ACHN (cell line): ENCODE measurements at places on chromosomes 3 and 15.
A peak's percentile ranks its signal among the peaks of the same experiment; 100 is the strongest.

GRCh38 chr15:60494108-60494507, 15.2 kb upstream of the ICE2 start:
- no peak for DNase-seq

DNA sequence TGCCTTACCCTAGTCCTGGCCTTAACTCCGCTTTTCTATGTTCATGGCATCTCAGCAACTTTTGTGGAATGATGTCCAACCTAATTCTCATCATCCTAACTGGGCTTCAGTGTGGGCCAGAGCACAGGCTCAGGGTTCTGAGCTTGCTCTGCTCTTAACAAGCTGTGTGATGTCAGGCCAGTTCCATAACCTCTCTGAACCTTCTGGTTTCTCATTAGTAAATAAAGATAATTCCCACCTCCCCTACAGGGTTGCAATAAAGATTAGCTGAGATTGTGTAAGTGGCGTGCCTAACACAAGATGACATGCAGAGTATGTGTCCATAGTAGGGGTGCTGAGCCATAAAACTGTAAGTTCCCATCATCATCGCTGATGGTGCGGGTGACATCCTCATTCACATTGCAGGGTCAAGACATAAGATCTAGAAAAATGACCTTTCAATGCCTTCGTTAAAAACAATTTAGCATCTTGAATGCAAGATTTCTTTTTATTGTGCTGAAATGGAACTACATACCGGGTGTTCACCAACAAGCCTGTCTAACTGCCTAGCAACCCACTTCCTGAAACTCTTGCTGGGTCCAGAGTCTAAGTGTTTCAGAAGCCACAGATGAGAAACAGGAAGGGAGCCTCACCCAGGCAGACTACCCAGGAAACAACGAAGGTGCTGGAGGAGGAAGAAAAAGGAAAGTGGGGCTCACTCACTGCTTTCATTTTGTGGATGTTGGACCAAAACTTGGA, 36.2 kb downstream of the CDCP1 start:
- no peak for DNase-seq

- no peak for DNase-seq
These were observed 141.4 kb downstream of the RBPMS2 start for GRCh38 chr15:64634027-64634426.

GRCh38 chr15:85646538-85647091, 148.1 kb downstream of the KLHL25 start:
- no peak for DNase-seq

DNA sequence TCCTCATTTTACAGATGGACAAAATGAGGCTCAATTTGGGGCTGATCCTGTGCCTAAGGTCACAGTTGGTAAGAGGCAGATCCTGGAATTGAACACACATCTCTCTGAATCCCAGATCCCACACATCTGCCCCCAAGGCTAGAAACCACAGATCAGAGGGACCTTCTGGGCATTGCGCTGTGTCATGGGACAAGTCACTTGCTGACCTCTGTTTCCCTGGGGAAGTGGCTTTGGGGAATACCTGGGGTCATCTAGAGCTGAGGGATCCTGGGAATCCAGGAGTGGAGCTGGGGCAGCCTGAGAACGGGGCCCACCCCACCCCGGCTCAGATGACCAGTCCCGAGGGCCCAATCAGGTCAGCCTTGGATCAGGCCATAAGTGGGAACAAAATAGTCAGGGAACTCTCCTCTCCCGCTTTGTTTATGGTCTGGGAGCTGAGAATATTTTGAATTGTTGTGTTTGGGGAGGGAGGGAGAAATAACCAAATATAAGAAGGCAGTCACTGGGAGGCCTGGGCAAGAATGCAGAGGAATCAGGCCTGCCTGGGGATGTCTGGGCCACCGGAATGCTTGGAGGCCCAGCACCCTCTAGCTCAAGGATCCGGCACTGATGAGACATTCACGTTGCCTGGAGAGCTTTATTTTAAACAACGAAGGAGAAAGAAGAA, 8.8 kb upstream of the SLC6A6 start:
- DNase-seq: no peak

DNA sequence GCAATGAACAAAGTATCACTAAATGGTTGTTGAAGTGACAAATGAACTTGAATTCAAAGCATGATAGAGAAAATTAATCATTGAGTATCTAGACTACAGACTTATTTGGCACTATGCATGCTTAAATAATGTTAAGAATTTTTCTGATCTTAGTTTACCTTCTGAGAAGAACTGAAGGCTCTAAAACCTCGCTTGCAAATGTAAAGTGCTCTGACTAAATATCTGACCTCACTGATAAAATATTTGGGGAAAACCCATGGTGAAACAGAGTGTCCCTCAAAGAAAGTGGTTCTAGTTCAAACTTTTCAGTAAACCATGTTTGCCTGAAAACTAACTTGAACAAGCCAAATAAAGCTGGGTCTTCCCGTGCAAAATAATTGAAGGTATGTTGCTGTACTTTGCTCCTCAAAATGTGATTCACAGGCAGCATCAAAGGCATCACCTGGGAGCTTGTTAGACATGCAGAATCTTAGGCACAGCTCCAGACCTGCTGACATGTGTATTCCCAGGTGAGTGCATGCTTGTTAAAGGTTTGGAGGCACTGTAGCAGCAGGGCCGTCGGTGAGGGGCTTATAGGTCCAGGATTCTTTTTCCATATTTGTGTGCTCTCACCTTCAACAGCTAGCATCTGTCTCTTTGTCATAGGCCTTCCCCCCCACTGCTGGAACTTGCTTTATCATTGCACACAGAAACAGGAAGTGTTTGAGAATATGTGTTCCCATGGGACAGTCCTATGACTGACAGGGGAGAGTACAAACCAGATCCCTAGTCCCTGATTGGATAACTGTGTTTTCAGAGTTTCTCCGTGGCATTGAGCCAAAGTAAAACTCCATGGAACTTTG, 524.2 kb upstream of the LMCD1 start:
- DNase-seq: peak; percentile 40

- DNase-seq: peak; percentile 11
These were observed 9.8 kb upstream of the SLC9C1 start for GRCh38 chr3:112303764-112304325.

GRCh38 chr3:64601824-64602223, 86.0 kb downstream of the ADAMTS9 start:
- no peak for DNase-seq

GRCh38 chr3:148716657-148717056, 19.0 kb downstream of the AGTR1 start:
- no peak for DNase-seq

DNA sequence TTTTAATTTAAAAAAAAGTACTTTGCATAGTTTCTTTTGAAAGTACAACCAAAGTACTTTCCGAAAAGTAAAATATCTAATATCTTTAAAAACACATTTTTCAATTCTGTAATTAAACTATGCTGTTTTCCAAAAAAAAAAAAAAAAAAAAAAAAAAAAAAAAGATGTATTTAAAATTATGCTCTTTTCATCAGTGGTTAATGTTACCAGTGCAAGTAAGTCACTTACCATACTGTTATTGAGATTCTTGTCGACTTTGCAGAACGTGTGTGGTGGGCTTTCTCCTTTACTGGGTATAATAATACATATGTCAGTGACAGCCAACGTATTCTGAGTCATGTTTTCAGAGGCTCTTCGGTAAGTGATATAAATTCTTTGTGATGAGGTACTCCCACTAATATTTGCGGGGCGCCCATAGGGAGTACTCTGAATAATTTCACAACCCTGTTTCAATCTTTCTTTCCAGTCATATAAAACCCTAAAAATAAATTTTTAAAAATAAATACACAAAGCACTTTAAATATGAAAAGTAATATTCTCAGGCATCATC, 39.9 kb downstream of the DENND4A start:
- DNase-seq: no peak

DNA sequence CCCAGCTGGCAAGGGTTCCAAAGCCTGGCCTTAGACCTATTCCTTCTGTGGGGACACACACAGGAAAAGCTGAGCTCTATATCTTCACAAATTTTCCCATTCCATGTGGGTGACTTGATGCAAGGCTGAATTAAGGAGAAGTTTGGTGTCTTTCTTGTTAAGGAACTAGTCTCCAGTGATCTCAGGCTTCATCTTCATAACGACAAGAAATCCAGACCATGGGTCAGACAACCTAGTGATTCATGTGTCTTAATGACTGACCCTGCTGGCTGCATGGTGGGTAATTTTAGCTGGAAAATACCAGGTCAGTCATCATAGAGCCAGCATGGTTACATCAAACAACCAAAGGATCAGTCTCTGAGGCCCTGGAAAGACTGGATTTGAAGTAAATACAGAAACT, 112.7 kb upstream of the SLC4A7 start:
- DNase-seq: peak; percentile 7

DNA sequence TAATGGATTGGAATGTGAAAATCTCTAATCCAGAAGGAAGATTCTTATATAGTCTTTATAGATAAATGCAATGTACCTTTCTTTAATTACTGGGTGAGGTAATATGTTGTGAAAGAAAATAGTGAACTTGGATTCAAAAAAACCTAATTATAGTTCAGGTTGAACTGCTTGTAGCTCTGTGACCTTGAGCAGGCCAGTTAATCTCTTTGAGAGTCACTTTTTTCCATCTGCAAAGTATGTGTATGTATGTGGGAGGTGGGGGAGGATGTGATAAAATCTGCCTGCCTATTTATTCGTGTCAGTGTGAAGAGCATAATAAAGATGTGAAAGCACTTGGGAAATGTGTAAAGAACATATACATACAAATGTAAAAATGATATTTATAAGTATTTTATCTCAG, 34.4 kb downstream of the GLCE start:
- no peak for DNase-seq

GRCh38 chr3:135368316-135368715, 573.3 kb downstream of the EPHB1 start:
- DNase-seq: no peak

DNA sequence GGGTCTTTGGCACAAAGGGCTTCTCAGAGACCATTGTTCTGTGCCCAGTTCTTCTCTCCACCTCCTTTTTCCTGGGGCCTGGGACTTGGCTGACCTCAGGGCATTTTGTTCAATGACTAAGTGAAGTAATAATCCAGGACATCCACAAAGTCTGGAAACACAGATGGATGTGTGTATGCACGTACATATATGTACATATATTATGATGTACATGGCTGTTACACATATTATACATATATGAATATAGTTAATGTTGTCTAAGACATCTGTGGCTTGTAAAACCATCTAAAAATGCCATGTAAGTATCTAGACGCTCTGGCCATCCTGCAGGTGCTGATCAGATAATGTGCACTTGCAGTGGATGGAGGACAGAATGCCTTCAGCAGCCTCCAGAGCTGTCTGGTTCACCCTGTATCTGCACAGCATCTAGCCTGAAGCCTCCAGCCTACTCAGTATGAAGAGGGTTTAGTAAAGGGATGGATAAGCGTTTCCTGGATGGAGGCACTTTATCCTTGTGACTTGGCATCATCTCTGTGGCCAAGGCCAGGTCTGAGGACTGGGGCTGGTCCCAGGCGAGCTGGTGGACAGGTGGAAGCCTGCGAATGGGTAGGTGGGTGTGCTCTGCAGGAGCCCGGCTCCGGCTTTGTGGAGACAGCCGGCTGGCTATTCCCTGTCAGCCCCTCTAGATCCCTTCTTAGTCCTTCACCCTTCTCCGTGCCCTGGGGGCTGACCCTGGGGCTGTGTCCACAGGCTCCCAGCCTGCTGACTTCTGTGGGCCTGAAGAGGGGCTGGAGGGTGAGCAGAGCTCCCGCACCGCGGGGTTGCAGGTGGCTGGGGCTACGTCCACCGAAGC, 88.4 kb downstream of the WNT7A start:
- no peak for DNase-seq

- DNase-seq: no peak
These were observed 737.8 kb downstream of the TUSC7 start for GRCh38 chr3:117447419-117447818.

DNA sequence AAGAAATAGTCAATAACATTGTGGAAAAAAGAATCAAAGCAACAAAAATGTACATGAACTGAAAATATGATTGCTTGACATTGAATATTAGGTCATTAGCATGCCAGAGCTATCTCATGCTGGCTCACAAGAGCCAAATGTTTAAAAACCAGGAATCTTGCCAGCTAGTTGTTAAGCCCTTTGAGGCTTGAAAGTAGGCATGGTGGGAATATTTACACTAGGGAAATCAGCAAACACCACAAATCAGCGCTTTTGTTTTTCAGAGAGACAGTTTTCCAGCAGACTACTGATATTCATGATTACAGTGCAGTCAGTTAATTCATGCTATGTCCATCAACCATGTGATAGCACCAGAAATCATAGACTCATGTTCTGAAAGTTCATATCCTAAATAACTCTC, 144.8 kb downstream of the ARPP21 start:
- DNase-seq: no peak

GRCh38 chr3:77078279-77078678, 38.4 kb downstream of the ROBO2 start:
- no peak for DNase-seq
